ENCODE measurements at places on chromosomes 11 and 22. TPM values are rescaled to one million over a fixed set of nuclear protein-coding genes. Genes with fewer than 3 reads are reported as not detected.
A peak's percentile ranks its signal among the peaks of the same experiment; 100 is the strongest.

The GRIK4 gene
- 4.9 TPM for total RNA-seq

The OR51E2 gene
- total RNA-seq: not detected

The CDCA5 gene
- 2.7 TPM for total RNA-seq

DNA sequence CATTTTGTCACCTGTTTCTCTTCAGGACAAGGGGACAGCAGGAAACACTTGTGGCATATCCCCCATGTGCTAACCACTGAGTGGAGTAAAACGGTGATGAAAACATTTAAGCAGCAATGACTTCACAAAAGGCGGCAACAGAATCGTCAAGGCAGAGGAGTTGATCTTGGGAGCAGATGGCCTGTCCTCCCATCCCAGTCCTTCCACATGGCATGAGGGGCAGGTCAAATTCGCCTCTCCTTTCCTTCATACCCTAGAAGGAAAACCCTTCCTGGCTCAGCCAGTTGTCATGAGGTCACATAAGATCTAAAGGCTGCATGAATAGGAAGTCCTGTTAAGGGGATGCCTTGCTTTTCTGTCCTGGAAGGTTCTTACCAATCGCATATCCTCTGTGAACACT lies 169.1 kb downstream of the MAML2 start:
- DNase-seq: no peak

- no peak for DNase-seq
Measured at GRCh38 chr22:49958931-49959781, 1.4 kb upstream of the PIM3 start.

DNA sequence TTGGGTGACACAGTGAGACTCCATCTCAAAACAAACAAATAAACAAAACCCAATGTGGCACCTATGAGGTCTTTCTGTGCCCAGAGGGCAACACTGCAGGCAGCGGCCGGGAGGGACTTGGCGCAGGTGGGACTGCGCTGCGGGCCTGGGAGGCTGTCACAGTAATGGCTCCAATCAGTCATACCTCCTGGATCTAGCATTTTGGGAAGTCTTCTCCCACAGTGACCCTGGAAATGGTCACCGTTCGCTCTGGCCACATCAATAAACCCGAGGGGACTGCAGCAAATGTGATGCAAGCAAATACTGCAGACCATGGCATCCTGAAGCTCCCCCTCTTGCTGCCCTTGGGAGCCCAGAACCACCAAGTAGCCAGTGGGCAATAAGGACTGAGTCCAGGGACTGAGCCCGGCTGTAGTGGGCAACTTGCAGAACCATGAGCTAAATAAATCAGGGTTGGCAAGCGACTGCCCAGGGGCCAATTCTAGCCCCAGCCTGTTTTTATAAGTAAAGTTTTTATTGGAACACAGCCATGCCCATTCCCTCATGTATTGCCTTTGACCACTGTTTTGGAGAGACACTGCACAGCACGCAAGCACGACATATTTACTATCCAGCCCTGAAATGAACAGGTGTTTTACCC lies 15.4 kb downstream of the SHANK2 start:
- DNase-seq: no peak

GRCh38 chr22:36331912-36332622 lies 55.7 kb downstream of the MYH9 start:
- peak; percentile 70 for DNase-seq

DNA sequence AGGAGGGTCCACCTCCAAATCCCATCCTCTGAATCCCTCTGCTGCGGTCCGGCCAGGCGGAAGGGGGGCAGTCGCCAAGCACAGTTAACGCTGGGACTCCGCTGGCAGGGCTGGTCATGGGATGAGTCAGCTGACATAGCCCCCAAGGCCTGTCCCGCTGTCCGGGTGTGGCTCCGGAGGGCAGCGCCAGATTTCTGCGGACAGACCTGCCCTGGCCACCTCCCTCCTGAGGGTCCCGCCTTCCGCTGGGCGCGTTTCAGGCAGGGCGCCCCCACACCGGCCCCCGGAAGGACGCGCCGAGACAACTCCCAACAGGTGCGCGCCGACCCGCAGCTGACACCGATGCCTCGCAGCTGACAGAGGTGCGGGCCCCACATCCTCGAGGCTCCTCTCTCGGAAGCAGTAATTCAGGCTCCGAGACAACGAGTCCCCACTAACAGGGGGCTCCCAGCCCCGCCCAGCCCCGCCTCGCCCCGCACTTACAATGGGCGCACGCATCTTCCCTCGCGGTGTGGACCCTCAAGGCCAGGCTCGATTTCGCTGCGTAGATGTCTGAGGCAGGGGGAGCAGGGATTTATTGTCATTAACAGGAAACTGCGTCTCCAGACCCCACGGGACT lies 607 bp downstream of the PLAAT3 start:
- DNase-seq: peak; percentile 12

- no peak for DNase-seq
Measured at GRCh38 chr22:24359452-24360120, 67.8 kb upstream of the ADORA2A start.

Data from lung (tissue), 17 donors.